Activated CD8-positive, alpha-beta memory T cell treated with anti-CD3 and anti-CD28 coated beads for 48 hours (primary cell): ENCODE measurements at places on chromosomes 7 and 10.

DNA sequence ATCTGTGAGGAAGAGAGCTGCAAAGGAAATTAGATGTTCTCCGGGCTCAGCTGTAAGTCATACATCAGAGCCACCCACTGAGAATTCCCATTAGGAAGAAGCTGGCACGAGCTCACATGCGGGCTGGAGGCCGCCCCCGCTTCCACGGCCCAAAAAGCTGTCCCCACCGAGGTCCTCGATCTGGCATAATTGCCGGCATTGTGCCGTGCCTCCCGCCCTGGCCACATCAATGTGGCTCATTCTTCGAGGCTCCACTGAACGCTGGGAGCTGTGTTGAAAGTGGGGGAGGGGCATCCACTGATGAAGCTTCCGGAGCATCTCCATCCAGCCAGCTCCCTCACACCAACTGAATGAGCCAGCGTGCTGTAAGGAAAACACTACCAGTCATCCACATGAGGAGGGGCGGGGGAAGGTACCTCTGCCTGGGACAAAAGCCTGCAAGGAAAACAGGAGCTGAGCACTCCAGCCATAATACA, 173.1 kb downstream of the PTPRN2 start:
- DNase-seq = no peak

GRCh38 chr7:4066626-4067475, 615.2 kb upstream of the FOXK1 start:
- no peak for DNase-seq

DNA sequence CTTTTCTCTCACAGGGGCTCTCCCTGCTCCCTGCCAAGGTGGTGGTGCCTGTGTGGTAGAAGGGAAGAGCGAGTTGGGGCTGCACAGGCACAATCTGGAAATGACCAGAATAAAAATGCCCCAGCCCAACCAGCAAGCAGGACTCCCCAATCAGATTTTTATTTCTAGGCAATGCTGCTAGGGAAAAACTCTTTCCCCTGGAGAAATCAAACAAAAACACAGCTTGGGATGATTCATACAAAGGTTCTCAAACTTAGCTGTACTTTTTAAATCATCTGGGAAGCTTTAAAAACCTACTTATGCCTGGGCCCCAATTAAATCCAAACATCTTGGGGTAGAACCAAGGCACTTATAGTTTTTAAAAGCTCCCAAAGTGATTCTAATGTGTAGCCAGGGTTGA, 243.2 kb downstream of the HTR7 start:
- no peak for DNase-seq

DNA sequence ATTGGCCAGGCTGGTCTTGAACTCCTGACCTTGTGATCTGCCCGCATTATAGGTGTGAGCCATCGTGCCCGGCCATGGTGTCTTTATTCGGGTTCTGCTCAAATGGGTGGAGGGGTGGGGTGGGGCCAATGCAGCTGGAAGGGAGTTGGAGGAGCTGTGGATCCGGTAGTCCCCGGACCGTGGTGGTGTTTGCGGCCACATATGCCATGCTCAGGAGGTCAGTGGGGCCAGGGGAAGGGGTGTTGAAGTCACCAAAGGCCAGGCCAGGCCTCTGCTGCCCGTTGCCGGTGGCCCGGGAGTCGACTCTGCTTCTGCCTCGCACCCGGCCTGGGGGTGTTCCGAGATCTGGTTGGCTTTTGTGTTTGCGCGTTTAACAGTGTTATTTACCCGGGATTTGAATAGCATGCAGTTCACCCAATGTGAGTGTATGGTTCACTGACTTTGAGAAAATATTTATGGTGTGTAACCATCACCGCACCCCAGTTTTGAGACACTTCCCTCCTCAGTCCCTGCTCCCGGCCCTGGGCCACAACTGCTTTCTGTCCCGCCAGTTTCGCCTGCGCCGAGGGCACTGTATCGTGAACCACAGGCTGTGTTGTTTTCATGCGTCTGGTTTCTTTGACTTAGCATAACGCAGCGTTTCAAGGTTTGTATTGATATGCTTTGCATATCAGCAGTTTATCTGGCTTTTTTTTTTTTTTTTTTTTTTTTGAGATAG, 10.7 kb downstream of the INPP5A start:
- no peak for DNase-seq

DNA sequence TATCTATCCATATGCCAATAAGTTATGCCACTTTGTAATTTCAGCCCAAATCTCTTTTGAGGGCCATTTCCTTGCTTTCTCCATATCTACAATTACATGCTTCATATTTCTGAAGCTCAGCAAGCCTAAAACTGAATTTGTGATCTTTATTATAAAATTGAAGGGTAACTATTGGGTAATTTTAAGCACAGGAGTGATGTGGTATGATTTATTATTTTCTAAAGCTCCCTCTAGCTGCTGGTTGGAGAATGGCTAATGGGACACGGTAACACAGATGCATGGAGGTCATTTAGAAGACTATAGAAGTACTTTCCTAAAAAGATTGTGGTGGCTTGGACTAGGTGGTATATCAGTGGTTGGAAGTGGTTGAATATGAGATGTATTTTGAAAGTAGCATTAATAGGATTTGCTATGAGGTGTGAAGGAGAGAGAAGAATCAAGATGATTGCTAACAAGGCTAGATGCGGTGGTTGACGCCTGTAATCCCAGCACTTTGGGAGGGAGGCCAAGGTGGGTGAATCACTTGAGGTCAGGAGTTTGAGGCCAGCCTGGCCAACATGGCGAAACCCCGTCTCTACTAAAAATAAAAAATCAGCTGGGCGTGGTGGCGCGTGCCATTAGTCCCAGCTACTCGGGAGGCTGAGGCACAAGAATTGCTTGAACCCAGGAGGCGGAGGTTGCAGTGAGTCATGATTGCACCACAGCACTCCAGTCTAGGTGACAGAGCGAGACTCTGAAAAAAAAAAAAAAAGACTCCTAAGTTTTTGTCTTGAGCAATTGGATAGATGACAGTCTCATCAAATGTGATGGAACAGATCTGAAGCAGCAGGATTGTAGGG, 13.9 kb downstream of the KLHDC10 start:
- DNase-seq = no peak

DNA sequence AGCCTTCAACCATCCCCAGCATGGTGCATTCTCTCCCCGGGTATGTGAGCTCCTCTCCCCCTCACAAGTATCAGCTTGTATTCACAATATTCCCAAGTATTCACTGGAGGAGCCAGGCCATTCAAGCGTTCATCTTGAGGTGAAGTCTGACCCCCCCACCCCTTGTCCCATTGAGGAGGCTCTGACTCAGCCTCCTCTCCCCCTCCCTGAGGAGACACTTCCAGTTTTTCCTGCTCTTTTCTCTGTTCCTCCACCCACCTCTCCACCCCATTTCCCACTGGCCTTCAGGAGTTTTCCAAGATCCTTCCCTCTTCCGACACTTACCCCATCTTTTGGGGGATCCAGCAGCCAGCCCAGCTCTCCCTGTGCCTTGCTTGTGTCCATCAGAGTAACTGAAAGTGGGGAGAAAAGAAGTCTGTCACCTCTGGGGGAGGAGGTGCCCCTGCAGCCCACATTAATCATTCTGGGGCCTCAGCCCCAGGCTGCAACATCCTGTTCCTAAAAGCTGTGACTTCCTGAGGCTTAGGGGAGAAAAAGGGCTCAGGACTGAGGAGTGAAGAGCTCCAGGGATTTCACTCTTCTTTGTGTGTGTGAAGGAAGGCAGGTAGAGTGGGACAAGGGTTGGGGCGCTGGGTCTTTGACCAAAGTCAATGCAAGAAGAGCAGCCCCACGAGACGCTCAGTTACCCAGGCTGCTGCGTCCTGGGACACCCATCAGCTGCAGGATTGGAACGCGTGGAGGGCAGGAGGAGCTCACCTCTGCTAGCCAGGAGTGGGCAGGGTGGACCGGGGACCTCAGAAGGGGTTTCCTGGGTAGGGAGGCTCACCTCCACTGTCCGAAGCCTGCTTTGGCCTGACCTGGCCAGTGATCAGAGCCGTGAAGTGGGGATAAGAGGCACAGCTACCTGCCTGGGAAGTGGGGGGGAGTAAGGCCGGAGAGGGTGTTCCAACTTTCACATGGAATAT, 1.1 kb downstream of the EPHA1 start:
- no peak for DNase-seq

DNA sequence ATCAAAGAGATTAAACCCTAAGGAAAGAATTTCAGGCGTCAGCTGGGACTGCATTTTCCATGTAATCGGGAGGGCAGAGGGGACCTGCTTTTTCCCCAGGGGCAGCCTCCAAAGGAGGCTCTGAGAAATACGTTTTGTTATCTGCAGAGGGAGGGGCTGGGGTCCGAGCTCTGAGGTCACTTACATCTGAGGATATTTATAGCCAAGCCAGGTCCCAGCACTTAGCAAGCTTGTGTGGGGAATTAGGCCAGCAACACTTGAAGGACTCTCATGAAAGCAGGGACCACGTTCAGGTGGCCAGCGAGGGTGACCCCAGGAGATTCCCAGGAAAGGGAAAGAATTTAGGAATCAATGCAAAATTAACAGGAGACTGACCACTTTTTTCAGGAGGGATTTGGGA, 20.6 kb upstream of the GDI2 start:
- no peak for DNase-seq

DNA sequence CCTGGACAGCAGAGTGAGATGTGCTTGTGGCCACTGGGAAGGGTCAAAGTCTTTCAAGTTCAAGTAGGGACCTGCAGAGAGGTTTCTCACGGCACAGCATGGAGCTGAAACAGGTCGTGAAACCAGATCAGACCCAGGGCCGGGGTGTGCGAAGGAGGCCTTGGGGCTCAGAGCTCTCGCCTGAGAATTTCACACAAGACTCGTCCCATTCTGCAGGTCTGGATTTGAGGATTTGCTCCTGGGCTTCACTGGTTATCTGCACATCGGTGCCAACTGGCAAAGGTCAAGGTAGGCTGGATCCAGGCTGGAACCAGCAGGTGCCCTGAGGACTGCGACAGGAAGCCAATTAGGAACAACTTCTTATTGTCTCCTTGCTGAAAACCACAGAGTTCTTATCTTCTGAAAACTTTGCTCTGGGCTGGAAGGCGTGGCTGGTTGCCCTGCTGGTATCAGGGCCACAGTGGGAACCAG, 24.0 kb upstream of the GTF2I start:
- DNase-seq = no peak

DNA sequence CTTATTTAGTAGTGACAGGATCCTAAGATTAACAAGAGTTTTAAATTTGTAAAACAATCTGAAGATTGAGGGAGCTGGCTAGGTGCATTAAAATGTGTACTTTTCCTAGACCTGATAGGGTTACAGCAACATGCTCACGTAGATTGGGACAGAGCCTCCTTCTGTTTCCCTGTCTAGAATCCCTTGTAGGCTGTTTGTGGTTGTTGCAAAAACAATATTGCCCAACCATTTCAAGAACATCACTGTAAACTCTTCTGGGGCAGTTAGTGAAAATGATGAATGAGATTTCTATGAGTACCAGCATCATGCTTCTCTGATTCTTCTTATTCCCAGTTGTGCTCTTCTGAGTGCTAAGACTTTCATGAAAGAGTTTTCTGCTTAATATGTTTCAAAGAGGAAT, 14.7 kb upstream of the CPED1 start:
- no peak for DNase-seq

DNA sequence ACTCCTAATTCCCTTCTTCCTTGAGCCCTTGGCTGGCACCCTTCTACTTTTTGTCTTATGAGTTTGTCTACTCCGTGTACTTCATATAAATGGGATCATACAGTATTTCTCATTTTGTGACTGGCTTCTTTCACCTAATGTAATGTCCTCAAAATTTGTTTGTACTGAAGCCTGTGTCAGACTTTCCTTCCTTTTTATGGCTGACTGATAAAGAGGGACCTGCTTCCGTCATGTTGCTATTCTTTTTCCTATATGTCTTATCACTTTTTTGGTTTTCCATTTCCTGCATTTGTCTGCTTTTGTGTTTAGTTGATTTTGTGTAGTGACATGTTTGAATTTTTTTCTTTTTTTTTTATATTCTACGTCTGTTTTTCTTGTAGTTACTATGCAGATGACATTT, 470.9 kb downstream of the SDK1 start:
- no peak for DNase-seq

DNA sequence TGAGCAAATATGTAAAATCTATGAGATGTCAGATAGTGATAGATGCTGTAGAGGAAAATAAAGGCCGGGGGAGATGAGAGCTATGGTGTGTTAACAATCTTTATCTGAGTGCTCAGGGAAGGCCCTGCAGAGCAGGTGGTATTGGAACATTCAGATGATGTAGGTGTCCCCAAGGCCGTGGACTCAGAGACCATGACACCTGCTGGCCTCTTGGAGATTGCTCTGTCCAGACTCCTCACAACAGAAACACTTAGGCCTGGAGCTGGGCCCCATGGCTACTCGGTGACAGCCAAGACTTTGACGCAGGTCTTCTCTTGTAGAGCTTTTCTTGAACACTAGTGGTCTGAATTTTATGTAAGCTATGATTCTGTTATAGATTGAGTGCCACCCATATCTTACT, 13.3 kb downstream of the AKR1E2 start:
- no peak for DNase-seq

- no peak for DNase-seq
Observed at GRCh38 chr7:131225619-131226513, 101.8 kb upstream of the MKLN1 start.

DNA sequence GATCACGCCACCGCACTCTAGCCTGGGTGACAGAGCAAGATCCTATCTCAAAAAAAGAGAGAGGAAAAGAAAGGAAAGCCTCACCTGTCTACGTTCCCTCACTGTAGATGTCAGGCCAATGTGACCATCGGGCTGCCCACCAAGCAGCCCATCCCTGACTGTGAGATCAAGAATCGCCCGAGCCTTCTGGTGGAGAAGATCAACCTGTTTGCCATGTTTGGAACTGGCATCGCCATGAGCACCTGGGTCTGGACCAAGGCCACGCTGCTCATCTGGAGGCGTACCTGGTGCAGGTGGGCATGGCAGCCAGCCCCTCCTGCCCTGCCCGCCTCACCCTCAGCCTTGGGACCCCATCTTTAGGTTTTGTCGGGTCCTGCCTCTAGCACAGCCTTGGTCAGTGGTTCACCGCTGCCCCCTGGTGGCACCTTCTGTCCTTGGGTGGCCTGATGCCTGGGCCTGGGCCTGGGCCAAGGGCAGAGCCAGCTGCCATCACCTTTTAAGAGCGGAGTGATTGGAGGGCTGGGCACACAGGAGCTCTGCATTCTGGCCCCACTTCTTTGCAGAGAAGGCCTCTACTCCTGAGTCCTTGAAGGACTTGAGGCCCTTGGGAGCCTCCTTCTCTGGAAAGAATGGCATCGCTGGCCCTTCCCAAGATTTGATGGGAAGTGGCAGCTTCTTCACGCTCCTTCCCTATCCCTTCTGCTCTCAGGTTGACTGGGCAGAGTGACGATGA, 14.4 kb upstream of the AHCYL2 start:
- DNase-seq = peak; percentile 77

GRCh38 chr7:47337531-47337930, 244.4 kb downstream of the TNS3 start:
- DNase-seq = no peak

GRCh38 chr7:6142871-6143380, 111.8 kb downstream of the ANKRD61 start:
- no peak for DNase-seq

DNA sequence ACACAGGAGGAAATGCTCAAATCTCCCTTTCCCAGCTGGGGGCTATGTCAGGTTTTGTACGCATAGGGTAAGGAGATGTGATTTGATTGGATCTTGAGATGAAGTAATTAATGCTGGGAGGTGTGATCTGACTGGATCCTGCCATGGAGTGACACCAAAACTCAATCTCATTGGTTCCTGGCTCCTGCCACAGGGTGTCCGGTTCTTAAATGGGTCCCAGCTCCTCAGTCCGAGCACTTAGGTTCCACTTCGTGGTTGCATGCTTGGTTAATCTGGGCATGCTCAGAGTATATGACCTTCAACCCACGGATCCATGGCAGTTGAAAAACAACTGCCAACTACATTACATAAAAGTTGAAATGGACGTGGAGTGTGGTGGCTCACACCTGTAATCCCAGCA, 3.1 kb upstream of the ZNF12 start:
- no peak for DNase-seq
